Fibroblast of skin of scalp (primary cell): ENCODE measurements at places on chromosomes 1 and 21.

GRCh38 chr1:91830242-91831131 is 55.5 kb downstream of the TGFBR3 start:
- peak; percentile 77 for DNase-seq

GRCh38 chr1:70038025-70038424 is 167.4 kb downstream of the LRRC40 start:
- peak; percentile 31 for DNase-seq

DNA sequence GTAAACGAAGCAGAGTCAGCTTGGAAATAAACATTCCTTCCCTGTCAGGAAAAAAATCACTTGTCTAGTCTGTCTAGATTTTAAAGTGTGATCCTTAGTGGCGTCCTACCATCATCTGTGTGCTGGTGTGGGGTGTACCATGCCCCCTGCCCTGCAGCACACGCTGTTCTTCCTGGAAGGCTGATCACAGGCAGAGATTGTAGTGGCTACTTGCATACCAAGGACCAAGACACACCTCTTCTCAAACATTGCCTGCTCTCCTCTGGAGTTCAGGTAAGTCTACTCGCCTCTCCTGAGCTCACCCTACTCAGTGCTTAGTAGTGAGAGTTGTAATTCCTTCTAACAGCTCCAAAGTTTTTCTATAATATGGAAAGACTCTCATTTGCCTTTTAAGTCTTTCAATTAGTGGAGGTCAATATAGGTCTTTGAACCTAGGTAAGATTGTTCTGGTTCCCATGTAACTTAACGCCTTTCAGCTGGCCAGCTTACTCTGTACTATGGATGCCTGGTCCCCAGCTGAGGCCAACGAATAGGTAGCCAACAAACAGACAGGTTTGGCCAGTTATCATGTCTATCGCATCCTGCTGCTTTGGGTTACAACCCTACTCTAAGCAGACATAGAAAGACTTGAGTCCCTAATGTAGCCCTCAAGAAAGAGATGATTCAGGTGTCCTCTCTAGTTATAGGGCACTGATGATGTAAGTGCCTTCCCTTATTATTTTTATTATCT is 55.4 kb downstream of the XCL1 start:
- no peak for DNase-seq

GRCh38 chr1:206685769-206686477 is 1.2 kb downstream of the MAPKAPK2 start:
- DNase-seq, result peak; percentile 78

GRCh38 chr1:150513351-150513791 is 2.2 kb upstream of the FALEC start:
- DNase-seq, result no peak

DNA sequence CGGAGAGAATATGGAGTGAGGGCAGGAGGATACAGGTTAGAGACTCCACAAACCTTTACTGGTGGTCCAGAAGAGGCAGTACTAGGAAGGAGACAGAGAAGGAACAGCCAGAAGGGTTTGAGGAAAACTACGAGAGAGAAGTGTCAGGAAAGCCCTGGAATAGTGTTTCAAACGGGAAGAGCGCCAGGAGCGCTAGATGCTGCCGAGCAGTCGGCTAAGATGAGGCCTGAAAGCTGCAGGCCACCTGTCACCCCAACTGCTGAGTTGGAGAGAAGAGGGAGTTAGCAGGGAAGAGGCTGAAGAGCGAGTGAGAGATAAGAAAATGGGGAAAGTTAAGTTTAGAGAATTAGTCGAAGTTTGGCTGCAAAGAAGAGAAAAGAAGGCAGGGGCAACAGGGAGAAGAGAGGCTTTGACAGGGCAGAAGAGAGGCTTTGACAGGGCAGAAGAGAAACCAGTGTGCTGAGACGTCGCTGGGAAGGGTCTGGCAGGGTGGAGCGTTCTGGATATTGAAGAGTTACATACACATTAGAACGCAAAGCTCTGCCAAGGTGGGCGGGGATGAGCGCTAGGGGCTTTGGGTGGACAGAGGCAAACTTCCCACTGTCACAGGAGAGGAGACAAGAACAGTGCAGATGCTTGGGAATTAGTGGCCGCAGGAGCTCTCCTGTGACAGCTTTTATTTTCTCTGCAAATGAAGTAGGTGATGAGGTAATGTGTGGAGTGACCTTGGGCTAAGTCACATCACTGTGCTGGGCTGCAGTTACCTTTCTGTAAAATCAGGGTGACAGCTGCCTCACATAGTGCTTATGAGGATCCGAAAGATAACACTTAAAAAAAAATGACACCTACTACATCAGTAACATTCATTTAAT is 31.2 kb downstream of the PCSK9 start:
- no peak for DNase-seq

DNA sequence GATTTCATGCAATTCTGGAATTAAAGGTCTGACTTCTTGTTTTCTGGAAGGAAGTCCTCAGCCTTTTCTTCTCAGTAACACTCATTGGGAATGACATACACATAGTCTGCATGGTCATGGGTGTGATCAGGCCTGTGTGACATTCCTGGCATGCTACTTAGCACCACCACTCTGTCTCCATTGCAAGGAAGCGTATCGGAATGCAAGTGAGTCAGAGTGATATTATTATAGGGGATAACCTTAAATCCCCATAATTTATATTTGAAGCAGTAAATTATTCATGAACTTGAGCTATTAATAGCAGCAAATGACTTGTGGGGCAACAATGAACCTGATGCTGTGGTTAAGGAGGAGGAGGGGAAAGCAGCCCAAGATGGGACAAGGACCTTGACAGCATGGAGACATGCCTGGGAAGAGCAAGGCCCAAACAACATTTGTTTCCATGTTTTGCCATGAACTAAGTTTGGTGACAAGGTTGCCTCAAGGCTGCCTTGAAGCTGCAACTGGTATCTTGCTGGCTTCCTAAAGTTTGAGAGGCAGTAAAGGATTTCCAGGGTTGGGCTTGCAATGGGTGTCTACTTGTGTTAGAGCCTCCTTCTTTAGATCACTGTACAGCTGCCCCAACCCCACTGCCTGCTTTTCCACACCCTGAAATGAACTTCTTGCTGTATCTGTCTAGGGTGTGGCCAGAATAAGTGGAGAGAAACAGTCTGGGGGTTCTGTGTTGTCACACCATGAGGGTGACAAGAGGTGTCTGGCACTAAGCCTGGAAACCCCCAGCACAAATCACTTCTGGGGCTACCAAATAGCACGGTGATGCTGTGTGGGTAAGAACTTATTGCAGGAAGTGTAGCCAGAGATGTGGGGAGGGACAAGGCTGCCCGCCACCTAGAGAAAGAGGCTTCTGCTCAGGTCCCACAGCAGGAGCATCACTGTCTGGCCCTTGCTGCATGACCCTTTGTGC is 4.6 kb downstream of the MAB21L3 start:
- peak; percentile 97 for DNase-seq

DNA sequence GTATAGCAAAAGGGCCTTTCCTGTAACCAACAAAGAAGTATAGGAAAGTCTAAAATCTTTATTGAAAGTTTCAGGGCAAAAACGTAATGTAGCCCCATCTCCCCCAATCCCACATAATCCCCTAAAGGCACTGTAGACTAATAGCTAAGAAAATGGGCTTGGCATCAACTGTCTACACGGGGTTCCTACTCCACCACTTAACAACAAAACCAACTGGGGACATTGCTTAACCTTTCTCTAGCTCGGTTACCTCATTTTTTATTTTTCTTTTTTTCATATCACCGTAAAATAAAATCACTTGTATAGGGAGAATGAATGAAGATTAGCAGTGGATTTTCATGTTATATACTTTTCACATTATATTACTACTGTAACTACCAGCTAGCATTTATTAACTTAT is 12.3 kb downstream of the MACF1 start:
- DNase-seq, result no peak

- no peak for DNase-seq
These were observed 66.4 kb upstream of the STUM start for GRCh38 chr1:226482196-226482595.

GRCh38 chr1:226133504-226134123 is 52.9 kb downstream of the ACBD3 start:
- DNase-seq, result no peak

DNA sequence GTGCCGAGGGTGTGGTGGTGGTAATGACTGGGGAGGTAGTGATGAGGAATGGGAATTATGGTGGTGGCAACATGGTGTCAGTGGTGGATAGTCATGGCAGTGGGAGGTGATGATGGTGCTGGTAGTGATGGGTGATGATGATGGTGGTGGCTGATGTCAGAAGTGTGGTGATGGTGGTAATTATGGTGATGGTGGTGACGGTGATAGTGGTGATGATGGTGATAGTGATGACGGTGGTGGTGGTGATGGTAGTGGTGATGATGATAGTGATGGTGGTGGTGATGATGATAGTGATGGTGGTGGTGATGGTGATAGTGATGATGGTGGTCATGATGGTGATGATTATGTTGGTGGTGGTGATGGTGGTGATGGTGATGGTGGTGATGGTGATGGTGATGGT is 162.8 kb downstream of the NPHP4 start:
- DNase-seq, result no peak

DNA sequence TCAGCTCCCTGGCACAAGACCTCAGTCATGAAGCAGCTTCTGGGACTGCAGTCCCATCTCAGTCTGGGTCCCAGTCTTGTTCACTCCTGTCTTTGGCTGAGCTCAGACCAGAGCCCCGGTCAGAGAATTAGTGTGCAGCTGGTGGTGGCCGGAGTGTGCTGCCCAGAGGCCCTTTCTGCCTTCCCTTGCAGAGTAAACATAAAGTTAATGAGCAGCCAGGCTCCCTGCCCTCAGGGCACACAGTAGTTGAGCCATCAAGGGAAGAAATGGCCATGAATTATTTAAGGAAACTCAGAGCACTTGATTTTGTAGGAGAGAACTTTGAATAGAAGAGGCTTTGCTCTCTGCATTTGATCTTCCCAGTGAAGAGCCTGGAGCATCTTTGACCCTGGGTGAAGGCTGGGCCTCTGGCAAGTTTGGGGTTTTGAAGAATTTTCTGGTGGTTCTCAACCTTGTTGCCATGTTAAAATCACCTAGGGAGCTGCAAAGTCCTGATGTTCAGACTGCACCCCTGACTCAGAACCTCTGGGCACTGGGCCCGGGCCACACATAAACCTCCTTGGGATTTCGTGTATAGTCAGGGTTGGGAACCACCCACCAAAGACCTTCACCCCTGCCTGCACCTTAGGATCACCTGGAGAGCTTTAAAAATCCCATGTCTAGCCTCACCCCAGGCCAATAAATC is 26.4 kb upstream of the SELENON start:
- no peak for DNase-seq

DNA sequence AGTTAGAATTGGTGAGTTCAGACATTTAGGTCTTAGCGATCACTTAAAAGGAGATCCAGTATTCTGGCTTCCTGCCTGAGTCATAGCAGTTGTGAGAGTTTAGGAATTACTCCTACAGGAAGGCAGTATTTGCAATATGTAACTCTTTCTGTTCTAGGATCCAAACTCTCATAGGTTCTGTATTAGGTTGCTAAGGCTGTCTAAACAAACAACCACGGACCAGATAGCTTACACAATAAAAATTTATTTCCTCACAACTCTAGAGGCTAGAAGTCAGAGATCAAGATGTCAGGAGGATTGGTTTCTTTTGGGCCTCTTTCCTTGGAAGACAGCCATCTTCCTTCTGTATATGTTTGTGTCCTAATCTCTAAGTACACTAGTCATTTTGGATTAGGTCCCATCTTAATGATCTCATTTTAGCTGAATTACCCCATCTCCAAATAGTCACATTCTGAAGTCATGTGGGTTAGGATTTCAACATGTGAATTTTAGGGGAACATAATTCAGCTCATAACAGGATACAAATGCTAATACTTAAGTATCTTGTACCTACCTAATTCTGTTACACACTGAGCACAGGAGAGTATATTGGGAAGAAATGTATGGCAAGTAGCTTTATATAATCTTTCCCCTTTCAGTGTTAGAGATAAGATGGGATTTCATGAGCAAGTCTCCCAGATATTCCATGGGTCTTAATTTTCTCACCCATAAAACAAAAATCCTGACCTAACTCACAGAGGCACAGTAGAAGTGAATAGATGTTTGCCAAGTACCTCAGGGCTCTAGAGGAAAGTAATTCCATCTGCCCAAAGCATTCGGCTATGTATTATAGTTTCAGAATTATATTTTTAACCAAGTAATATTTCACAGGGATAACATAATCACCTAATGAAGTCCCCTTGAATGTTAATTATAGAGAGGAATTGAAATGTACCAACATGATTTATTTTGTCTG is 144.4 kb downstream of the PTBP2 start:
- peak; percentile 83 for DNase-seq

GRCh38 chr1:198633675-198634121 is 5.1 kb upstream of the PTPRC start:
- DNase-seq, result no peak

GRCh38 chr1:177950506-177950905 is 19.4 kb downstream of the SEC16B start:
- DNase-seq, result no peak

- no peak for DNase-seq
These were observed 15.0 kb upstream of the CDC42 start for GRCh38 chr1:22037520-22037919.

- no peak for DNase-seq
These were observed 212.8 kb downstream of the FMN2 start for GRCh38 chr1:240304466-240304865.

- DNase-seq, result no peak
These were observed 69.8 kb upstream of the PGBD5 start for GRCh38 chr1:230495891-230496385.

GRCh38 chr1:159175571-159175970 is 4.2 kb downstream of the CADM3 start:
- DNase-seq, result no peak

DNA sequence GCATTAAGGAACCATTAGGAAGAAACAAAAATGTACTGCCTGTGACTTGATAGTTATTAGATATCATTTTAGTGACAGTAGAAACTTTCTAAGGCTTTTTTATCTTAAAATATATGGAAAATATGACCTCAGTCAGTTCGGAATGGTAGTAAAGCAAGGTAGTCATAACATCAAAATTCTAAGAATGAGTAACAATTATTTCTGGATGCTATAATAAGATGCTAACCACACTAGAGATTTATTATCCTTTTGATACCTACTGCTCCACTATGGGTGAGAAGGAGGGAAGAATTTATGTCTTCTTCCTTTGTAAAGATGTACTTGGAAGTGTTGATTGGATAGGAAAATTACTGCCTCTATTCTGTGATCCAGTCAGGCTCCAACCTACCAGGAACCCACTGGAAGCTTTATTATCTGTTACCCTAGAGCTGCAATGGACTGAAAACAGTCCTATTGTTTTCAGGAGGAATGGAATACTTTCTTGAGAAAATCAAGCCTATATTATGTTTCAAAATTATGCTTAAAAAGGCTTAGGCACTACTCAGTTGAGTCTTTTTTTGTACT is 8.8 kb downstream of the FMN2 start:
- DNase-seq, result peak; percentile 77

DNA sequence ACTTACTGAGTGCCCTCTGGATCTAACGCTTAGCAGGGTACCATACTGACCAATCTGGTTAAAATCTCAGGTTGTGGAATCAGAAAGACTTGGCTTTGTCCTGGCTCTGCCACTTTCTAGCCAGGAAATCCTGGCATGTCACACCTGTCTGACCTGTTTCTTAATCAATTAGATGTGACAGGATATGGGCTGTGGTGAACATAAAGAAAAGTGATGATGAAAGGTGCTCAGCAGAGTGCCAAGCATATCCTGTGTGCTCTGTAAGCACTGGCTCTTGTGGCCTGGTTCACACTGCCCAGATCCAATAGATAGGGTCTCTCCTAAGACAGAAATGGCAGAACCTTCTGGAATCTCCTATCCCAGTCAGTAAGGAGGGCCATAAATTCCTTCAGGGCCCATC is 53.9 kb downstream of the PHC2 start:
- no peak for DNase-seq
